ENCODE measurements at places on chromosomes 12 and 14. TPM values are rescaled to one million over a fixed set of nuclear protein-coding genes. Genes with fewer than 3 reads are reported as not detected.

Gene KRT77
- not detected for total RNA-seq

Gene CNTN1
- total RNA-seq = 1.3 TPM

Gene NEUROD4
- not detected for total RNA-seq

Gene GZMH
- total RNA-seq = not detected

Gene CCDC196
- not detected for total RNA-seq

Gene JPH4
- total RNA-seq = 0.99 TPM

Gene KRT73
- total RNA-seq = 1.3 TPM

Gene STAC3
- 2.0 TPM for total RNA-seq

Gene PLEKHD1
- total RNA-seq = 2.0 TPM

Gene TMEM229B
- 4.4 TPM for total RNA-seq

Gene HNF1A
- total RNA-seq = 13.2 TPM

Gene C14orf180
- total RNA-seq = not detected

Gene ANKRD33
- total RNA-seq = not detected

Gene TAS2R13
- total RNA-seq = 3.1 TPM

Gene C12orf50
- total RNA-seq = not detected

Gene DTX1
- total RNA-seq = 11.9 TPM

Gene ALKBH2
- 16.1 TPM for total RNA-seq

Gene ANKS1B
- total RNA-seq = 10.2 TPM

Gene GLIPR1L2
- 1.6 TPM for total RNA-seq

Gene TAS2R46
- total RNA-seq = not detected

Gene NKX2-1
- not detected for total RNA-seq

Gene CCDC197
- not detected for total RNA-seq

Gene OR10AD1
- total RNA-seq = not detected

Gene SDR9C7
- total RNA-seq = not detected

Gene GNG2
- 6.6 TPM for total RNA-seq

Gene CPNE6
- not detected for total RNA-seq

Measured in body of pancreas (tissue), 4 donors.